ENCODE measurements at places on chromosomes 6 and 20.

DNA sequence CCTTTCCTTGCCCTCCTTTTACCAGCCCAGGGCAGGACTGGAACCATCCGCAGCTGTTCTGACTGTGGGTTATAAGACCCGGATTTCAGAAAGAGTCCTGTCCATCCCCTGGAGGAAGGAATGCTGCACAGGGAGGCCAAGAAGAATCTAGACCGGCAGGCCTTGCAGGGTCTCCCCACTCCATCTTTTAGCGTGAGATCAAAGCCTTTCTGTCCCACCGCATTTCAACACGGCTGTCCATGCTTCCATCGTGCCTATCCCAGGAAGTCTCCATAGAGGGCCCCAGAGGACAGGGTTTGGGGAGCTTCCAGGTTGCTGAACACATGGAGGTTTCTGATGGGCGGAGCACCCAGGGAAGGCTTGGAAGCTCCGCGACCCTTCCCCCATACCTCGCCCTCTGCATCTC lies 79.3 kb upstream of the AGPAT4 start:
- no peak for DNase-seq

DNA sequence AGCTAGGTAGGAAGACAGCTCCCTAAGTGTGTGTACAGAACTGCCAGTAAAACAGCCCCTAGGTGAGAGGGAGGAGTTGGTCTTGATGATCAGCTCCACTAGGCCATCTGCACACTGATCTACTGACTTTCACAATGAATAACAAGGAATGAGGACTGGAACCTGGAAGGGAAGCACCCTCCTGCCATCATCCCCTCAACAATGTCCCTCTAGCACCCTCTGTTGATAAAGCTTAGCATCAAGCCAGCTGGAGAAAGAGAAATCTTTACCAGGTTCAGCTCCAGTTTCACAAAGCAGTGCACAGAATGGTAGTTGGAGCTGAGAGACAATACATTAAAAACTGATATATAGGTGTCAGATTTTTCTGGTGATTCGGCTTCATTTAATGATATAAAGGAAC lies 57.2 kb upstream of the IRAK1BP1 start:
- DNase-seq = no peak

DNA sequence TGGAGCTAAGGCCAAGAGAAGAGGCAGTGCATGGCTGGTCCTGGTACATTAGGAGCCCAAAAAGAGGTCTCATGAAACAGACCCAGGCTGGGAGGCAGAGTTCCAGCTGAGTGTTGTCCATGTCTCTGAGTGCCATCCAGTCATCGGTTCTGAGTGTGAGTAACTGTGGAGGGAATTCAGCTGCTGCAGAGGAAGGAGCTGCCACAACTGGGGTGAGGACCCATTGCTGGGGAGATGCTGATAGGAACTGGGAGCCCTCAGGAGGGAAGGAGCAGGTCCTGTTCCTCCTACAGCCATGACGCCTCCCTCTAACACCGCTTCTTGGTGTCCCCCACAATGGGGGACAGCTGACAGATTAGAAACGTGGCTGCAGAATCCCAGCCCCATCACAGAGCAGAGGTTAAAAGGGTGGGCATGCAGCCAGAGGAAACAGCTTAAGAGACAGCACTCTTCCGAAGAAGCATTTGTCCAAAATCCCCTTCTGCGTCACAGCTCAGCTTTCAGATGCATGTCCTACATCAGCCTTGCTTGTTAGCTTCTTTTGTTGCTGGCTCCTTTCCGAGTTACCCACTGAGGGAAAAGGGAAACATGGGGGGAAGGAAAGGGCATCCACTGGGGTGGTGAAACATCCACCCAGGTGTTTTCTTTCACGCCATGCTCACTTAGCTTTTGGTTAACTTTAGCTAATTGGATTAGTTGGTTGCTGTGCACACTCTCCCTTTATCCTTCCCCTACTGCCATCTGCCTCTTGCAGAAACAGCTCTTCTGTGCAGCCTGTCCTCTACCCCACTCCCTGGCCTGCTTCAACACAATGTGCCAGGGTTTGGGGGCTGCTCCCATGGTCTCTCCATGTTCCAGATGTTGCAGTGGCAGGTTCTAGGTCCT lies 239.2 kb downstream of the SYNDIG1 start:
- DNase-seq = no peak

DNA sequence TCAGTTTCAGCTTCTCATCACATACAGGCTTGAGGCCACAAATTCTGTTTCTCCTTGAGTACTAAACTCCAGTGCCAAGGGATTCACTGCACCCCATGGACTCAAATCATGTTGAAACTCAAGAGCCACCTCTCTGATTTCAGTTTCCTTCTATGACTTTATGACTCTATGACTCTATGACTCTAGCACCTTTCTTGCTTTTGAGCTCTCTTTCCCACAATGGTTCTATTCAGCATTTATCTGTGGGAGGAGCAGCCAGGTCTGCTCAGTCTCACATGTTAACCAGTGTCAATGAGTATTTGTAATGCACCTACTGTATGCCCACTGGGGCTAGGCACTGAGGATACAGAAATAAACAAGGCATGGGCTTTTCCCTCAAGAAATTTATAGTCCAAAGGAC lies 14.6 kb upstream of the SLC22A2 start:
- no peak for DNase-seq

GRCh38 chr6:105748737-105749161 lies 337.4 kb upstream of the PRDM1 start:
- DNase-seq = no peak

DNA sequence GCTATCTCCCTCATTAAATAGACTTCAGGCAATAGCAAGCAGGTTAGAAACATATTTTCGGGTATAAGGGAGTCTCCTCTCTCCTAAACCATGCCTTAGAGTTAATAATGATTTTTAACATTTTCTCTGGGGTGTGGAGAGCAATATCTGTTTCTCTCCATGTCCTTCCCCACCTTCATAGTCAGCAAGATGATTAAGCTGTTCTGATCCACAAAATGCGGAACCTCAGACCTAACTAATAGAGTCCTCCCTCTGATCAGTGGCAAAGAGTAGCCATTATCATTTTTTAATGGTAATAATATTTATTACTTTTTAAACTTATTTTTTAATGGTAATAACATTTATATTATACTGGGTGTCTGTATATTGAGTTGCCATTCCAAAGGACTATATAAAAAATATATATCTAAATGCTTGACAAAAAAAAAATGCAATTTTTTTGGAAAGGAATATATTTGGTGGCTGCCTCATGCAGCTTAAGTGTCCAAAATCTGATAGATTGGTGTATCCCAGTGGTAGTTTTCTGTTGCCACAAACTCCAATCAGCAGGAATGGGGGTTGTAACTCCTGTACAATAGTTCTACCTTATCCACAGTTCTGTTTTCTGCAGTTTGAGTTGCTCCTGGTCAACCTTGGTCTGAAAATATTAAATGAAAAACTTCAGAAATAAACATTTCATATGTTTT lies 14.0 kb upstream of the BTN3A2 start:
- DNase-seq = no peak

DNA sequence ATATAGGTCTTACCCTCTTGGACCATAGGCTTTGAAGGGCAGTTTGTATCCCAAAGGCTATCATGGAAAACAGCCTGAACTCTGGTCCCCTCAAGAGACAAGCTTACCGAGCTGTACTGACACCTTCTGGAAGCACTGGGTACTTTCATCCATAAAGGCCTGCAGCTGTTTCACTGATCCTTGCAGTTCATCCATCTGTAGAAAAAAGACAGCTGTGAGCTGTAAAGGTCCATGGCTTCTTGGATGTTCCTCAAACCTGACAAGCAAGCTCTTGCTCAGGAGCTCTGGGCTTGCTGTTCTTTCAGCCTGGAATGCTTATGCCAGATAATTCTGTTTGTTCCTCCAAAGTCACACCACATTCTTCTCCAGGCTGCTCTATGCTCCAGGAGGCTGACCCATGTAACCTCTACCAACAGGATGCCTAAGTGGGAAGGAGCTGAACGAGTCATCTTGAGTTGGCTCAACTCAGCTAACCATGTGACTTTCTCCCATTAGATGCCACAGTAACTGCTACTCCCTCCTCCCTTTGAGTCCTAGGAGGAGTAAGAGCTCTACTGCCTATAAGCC lies 8.8 kb upstream of the NDRG3 start:
- no peak for DNase-seq

- no peak for DNase-seq
Measured at GRCh38 chr6:36837022-36837339, 2.3 kb downstream of the CPNE5 start.

DNA sequence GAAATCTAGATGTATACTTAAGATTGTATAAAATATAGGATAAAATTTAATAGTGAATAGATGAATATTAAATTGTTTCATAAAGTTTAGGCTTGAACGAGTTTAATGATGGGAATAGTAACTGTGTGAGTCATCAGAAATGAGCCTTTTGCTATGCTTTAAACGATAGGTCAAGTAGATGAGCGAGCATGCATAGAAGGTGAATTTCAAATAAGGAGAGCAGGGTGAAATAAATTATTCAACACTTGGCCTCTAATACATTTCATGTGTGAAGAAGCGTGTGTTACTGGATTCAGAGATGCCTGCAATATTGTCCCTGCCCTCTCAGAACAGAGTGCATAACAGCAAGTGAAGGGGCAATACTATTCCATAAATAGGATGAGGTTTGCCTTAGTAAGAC lies 74.4 kb upstream of the EYA4 start:
- no peak for DNase-seq

DNA sequence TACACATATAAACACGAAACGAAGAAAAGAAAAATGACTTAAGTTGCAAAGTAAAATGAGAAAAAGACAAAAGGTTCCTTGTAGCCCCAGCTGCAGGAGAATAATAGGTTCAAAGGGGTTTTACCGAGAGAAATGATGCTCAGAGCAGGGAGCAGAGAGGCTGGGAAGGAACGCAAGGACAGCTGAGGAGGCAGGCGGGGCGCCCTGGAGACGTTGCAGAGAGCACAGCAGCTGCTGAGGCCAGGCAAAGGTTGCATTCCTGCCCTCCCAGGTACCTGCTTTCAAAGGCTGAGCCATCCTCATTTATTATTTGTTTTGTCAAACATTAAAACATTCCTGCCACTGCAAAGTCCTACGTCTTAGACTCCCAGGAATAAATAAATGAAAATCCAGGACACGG lies 16.2 kb upstream of the VAPB start:
- DNase-seq = no peak

GRCh38 chr6:122580737-122581136 lies 29.5 kb upstream of the PKIB start:
- DNase-seq = no peak

- DNase-seq = no peak
Measured at GRCh38 chr20:63095718-63096654, 89.2 kb upstream of the BHLHE23 start.

DNA sequence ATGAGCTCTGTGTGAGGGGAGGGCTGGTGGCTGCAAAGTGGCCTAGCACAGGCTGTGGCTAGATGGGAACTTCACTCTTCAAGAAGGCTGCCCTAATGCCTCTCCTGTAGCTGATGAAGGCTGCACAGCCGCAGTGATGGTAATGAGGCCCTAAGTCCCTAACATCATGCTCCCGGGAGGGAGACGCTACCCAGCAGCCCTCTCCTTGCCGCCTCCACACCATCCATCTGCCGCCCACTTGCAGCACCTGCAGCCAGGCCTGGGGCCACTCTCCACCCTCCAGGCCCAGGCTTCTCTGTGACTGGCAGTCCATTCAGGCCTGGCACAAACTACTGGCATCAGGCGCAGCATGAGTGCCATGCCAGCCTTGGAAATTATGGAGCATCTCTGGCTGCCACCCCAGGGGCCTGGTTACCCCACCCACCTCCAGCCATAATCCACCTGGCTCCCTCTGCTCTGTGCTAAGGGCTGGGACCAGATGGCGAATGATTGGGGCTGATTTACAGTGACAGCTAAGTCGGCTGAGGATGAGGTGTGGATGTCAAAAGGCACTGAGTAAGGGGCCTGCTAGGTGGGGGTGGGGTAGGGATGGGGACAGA lies 284.2 kb downstream of the LRFN2 start:
- DNase-seq = no peak

DNA sequence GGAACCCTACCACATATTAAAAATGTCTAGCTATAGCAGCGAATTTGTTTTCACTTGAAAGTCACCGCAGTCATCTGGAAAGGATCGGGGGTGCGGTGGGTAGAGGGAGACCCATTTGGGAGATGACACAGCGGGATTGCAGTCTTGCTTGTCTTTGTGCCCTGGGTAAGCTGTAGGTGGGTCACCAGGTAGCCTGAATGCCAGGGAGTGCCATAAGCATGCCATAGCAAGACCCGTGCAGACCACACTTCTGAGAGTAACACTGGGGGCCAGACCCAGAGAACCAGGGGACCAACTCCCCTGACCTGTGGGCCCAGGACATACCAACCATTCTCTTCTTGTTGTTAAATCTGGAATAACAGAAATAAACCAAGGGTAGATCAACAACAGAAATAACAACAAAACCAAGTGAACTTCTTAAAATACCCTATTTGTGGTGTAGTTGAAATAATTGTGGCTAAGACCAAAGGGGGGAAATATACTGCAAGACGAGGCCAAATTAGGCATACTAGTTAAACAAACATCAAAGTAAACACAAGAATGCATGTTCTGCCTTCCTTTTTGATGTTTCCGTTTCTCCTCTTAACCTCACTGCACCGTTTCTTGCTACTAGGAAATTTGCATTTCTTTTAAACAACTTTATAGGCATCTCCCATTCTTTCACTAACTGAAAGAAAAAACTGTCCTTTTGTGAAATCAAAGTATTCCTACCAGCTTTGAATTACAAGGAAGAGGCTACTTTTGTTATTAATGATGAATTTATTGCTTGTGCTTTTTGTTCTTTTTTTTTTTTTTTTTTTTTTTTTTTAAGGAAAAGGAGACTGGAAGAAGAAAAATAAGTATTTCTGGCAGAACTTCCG lies 128.2 kb downstream of the SASH1 start:
- no peak for DNase-seq

GRCh38 chr6:157229713-157230112 lies 93.6 kb downstream of the TMEM242 start:
- no peak for DNase-seq

GRCh38 chr6:134602123-134602522 lies 284.2 kb upstream of the SGK1 start:
- DNase-seq = no peak

- DNase-seq = no peak
Measured at GRCh38 chr6:137181891-137182653, 8.6 kb upstream of the IL22RA2 start.

DNA sequence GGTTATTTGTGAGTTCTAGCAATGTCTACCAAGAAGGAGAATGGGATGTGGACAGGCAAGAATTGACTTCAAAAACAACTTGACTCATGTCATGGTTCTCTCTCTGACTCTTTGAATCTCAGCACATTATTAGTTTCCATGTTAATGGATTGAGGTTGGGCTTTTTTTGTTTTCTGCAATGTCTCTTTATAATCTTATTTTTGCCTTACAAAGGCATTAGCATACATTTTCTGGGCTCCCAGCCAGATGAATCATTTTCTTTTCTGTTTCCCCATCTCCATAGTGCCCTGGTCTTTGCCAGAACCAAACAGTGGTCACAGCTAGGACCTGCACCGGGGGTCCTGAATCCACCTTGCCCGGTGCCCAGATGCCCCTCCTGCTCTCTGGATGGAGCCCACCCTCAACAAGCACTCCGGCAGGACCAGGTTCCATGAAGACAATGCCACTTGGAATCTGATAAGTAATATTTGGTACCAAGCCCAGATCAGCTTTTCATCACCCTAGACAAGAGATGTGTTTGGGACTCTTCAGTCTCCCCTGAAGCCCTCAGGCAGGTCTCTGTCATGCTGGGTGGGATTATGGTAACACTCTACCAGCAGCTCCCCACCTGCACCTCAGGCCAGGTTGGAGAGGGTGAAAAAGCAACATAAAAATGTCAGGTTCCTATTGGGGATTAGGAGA lies 266.7 kb upstream of the SULF2 start:
- no peak for DNase-seq

GRCh38 chr20:3165473-3166337 lies 6.0 kb upstream of the FASTKD5 start:
- DNase-seq = no peak
